ENCODE measurements at places on chromosomes 4 and X.
A peak's percentile ranks its signal among the peaks of the same experiment; 100 is the strongest.

DNA sequence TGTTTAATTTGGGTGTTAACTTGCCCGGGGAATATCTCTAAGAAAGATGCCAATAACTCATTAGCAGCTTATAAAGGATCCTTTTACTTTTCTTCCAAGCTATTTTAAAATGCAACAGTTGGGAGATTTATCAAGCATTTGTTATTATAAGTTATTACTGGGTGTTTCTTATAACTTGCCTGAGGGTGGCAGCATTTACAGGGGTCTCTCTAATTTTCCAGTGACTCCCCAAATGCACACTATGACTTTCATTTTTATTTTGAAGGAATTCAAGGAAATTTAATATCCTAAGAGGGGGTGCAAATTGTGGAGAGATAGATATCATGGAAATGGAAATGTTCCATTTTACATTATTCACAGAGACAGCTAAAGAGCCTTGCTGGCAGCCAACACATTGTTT lies 138.0 kb downstream of the PDGFRA start:
- DNase-seq, result no peak

DNA sequence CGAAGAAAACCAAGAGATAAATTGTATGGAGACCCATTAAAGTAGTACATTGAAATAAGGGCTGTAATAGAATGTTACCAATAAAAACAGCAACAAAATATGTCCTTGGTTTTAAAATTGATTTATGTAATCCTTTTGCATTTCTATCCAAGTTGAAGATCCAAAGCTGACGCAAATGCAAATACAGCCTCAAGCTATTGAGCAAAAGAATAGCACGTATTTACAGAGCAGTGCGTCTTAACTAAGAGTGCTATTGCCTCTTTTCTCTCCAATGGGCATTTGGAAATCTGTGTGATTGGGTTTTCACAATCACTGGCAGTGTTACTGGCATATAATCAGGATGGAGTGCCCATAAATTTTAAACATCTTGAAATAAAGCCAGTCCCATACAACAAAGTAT lies 417.4 kb downstream of the TLL1 start:
- no peak for DNase-seq

- DNase-seq, result no peak
Measured at GRCh38 chr4:24570172-24570571, 14.2 kb downstream of the DHX15 start.

- DNase-seq, result no peak
Measured at GRCh38 chr4:48748949-48749596, 31.0 kb downstream of the FRYL start.

- DNase-seq, result no peak
Measured at GRCh38 chrX:136878423-136878822, 2.1 kb downstream of the RBMX start.

DNA sequence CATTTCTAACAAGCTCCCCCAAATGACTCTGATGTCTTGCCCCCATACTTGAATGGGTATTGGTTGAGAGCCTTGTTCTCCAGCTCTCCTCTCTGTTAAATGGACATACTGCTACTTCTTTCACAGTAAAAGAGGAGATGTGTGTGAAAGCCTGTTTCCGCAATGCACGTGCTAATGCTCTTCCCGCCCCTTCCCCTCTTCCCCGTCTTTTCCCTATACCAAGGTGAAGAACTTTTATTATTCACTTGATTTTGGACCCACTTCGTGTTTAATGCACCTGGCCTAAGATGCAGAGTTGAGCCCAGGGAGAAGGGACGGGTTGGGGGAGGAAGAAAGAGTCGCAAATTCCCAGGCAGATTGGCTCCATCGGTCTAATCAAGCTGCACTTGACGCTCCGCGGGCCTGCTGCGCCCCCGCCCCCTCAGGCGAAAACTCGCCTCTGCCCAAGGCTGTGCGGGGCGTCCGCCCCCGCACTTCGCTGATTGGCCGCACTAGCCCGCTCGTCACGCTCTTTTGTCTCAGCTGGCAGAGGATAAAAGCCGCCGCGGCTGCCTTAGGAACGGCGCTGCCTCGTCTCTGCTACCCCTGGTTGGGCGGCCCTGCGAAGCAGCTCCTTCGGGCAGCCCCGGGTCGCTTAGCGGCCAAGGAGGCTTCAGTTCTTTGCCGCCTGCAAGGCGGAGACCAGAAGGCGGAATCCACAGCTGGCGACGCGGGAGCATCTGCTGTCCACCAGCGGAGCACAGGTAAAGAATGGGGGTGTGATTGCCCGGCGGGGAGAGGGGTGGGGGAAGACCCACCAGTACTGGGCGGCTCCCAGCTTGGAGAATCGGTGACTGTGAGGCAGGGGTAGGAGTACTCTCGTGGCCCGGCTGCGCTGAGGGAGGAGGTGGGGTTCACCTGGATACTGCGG lies at the start of gene ZCCHC12:
Gene ZCCHC12 (plus strand): TSS at position 562 of the 910 bp plus-strand sequence. CDS start 1,421 bp downstream, outside the sequence.
- DNase-seq, result peak; percentile 13

DNA sequence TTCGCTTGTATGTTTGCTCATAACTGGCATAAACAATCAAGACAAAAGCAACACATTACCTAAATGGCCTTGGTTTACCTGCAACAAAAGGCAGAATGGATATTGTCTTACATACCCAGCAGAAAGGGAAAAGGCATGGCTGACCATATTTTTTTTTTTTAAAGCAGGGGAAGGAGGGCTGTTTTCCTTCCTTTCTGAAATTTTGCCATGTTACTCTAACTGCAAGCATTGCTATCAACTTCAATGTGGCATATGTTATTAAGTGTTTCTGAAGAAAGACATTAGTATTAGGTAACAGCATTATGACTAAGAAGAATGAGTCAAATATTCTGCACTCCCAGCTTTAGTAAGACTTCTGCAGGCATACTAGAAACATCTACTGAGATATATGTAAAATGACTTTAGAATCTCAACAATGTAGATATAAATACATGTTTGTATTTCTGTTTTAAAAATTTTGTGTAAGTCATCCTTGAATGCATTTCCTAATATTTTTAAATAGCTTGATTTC lies 512.6 kb upstream of the FAM241A start:
- no peak for DNase-seq

DNA sequence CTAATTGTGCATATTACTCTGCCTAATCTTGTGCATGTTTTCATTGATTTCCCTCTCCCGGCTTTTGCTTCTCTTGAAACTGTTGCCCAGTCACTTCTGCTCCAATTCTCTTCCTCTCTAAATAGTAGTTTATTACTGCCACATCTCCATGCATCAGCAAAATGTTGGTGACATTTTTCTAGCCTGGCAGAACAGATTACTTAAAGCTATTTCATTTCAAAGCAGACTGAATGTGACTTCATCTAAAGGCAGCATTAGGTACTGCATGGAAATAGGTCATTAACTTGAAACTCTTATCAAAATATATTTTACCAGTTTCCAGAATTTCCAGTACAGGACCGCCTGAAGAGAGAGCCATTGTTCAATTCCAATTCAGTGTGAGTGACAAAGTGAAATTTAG lies 52.4 kb downstream of the HPGDS start:
- no peak for DNase-seq

GRCh38 chr4:76066546-76066945 lies 8.0 kb upstream of the ART3 start:
- DNase-seq, result no peak

DNA sequence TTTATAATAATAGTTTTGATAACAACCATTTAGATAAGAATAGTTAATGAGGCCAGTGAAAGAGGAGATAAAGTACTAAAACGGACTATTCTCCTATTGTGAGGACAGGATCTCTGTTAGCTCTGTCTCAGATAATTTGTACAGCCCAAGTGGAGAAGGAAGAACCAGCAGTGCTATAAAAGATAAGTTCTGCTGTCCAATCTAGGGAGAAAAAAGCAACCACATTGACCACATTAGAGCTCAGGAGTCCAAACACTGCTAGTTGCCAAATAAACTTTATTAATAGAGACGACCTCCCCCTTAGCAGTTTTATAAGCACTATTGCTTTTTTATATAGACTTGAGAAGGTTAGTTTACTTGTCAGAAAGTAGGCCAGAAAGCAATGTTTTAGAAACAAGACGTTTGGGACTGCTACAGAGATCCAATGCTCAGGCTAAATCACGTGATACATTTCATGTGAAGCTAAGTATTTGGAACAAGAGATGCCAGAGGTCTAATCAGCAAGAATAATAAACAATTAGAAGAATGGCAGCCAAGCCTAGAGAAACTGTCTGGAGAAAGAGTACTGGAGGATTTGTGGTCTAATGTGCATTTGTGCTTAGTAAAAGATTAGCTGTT lies 15.9 kb downstream of the IL15 start:
- no peak for DNase-seq

GRCh38 chr4:8528713-8529112 lies 51.5 kb upstream of the GPR78 start:
- no peak for DNase-seq

DNA sequence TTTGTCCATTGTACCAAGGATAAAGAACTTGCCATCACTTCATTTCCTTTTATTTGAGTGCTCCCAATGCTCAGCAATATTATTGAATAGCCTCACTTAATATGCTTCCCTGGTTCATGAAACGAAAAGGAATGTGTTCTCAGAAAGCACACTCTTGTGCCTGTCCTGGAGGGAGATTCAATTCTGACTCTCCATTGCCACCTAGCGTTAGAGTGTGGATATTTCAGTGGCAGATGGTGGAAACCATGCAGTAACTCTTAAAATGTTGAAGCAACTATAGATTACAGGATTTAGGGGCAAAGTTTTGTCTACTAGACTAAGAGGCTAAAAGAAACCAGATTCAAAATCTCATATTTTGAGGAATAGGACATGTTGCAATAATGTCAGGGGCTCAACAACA lies 36.0 kb downstream of the GAB3 start:
- DNase-seq, result peak; percentile 48

DNA sequence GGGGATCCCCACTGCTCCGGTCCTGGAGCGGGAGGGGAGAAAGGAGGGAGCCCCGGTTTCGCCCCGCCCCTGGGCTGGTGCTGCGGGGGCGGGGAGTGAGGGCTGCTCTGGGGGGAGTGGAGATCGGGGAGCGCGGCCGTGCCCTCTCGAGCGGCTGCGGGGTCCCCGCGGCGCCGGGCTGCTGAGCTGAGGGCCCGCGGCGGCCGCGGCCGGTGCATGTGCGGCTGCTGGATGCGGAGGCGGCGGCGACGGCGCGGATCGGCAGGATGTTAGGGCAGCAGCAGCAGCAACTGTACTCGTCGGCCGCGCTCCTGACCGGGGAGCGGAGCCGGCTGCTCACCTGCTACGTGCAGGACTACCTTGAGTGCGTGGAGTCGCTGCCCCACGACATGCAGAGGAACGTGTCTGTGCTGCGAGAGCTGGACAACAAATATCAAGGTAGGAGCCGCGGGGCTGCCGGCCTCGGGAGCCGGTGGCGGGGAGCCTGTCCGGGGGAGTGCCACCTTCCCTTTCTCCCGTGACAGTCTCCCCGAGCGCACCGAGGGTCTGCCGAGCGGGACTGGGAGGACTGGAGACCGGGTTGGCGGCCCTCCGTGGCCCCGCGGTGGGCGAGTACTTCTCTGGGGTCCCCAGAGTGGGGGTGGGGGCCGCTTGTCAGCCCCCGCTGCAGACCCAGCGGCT lies at the start of gene ING2:
Gene ING2 (plus strand): TSS at position 129 of the 681 bp plus-strand sequence. CDS start 138 bp downstream, at position 267.
- peak; percentile 78 for DNase-seq

- DNase-seq, result no peak
Measured at GRCh38 chr4:77586951-77587383, 18.7 kb upstream of the CXCL13 start.

- no peak for DNase-seq
Measured at GRCh38 chr4:8260656-8261111, 8.9 kb upstream of the HTRA3 start.

DNA sequence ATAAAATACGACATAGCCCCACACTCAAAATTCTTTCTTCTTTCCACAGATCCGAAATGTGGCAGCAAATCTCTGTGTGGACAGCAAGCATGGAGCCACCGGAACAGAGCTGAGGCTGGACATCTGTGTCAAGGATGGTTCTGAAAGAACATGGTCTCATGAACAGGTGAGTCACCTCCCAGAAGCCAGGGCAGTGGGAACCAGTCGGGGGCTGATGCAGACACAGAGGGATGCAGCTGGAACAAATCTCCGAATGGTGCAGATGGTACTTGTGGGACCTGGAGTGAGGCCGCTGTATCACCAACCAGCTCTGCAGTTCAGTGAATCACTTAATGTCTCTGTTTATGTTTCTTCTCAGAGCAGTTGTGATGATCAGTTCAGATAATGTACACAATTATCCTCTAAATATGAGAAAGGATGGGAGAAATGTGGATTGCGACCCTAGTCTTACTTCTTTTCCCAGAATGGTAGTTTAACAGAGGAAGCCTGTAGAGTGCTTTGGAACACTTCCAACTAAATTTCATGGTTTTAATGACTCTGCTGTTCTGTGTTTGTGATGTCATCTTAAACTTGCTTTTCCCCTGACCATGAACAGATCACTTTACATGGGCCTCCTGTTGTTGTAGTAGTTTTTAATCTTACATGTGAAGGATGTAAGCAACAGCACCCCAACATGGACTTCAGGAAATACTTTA lies 159.3 kb upstream of the GALNT7 start:
- DNase-seq, result no peak

DNA sequence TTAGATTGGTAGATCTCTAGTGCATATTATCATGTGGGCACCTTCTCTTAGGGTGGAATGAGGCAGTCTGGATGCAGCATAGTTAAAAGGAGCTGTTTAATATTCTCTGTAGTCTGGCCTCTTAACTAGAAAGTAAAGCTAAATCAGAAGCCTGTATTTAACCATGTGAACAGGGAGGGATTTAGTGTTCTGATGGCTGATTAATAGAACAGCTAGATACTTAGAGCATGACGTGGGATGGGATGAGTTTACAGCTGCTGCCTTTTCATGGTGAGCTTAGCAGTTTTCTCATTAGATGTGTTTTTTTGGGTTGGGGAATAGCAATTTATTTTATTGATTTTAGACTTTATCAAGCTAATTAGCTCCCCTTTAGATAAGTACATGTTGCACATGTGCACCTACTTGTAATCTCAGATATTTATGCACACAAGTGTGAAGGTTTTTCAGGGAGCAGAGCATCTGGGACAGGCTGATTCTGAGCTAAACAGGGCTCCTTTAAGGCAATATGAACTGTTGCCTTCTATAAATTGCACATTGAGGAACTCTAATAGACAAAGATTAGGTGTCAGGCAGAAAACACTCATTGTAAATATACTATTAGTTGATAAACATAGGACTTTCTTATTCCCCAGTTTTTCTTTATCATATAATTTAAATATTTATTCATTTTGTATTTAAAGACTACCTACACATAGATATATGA lies 34.1 kb downstream of the YIPF6 start:
- no peak for DNase-seq

- peak; percentile 19 for DNase-seq
Measured at GRCh38 chr4:65651031-65651430, 19.3 kb downstream of the EPHA5 start.

- DNase-seq, result peak; percentile 66
Measured at GRCh38 chr4:139666735-139667281, 1.2 kb downstream of the MGST2 start.

GRCh38 chr4:184900184-184900583 lies 74.4 kb upstream of the ACSL1 start:
- no peak for DNase-seq

- no peak for DNase-seq
Measured at GRCh38 chr4:155342142-155342541, 34.6 kb downstream of the MAP9 start.

Measured in NCI-H446 (cell line).